ENCODE measurements at places on chromosomes 7 and 10.

GRCh38 chr7:57403601-57404342, 46.2 kb upstream of the ZNF716 start:
- DNase-seq, result no peak

GRCh38 chr7:156478486-156478885, 162.1 kb upstream of the RNF32 start:
- no peak for DNase-seq

DNA sequence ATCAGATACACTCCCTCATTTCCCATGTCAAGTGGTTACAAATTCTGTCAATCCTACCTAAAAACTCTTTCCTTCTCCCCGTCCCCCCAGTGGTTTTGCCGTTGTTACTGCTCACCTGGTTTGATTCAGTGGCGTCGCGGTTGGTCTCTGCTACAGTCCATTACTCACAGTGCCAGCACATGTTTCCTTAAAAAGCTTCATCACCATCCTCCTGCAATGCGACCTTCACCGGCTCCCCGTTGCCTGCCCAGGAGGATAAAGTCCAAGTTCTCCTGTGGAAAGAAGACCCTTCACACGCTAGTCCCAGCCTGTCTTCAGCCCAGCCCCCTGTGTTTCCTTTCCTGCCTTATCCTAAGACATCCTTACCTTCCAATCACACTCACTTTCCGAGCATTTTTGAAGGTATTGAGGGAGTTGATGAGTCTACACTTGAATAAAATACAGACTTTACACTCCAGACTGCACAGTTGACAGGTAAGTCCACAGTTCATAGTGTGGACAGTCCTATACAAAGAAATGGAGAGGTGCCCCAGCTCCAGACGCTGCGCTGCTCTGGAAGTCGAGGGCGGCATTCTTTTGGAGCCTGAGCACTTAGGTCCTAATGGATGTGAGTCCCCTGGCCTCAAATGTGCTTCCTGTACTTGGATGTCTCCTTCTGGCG, 3.4 kb upstream of the LARP4B start:
- DNase-seq, result no peak

- peak; percentile 41 for DNase-seq
These were observed 107.1 kb downstream of the ABLIM1 start for GRCh38 chr10:114550756-114551635.

DNA sequence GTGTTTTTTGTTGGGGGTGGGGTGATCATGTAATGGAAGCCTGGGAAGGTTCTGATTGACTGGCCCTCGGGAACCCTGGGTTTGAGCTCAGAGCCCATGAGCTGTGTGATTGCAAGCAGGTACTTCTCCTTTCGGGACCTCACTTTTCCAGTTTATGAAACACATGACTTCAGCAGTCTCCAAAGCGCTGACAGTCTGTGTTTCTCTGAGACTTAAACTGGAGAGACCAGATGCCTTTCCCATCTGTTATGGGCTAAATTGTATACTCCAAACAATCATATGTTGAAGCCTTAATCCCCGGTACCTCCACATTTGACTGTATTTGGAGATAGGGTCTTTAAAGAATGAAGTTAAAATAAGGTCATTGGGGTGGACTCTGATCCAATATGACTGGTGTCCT, 493.6 kb downstream of the GALNT17 start:
- DNase-seq, result no peak

- DNase-seq, result no peak
These were observed 185.0 kb upstream of the THSD7A start for GRCh38 chr7:12017046-12017445.

GRCh38 chr10:21212348-21212747, 313.1 kb downstream of the SKIDA1 start:
- DNase-seq, result no peak

- DNase-seq, result peak; percentile 36
These were observed 173.3 kb downstream of the ELFN1 start for GRCh38 chr7:1843271-1843861.

GRCh38 chr7:116570306-116570705, 45.5 kb downstream of the CAV1 start:
- no peak for DNase-seq

DNA sequence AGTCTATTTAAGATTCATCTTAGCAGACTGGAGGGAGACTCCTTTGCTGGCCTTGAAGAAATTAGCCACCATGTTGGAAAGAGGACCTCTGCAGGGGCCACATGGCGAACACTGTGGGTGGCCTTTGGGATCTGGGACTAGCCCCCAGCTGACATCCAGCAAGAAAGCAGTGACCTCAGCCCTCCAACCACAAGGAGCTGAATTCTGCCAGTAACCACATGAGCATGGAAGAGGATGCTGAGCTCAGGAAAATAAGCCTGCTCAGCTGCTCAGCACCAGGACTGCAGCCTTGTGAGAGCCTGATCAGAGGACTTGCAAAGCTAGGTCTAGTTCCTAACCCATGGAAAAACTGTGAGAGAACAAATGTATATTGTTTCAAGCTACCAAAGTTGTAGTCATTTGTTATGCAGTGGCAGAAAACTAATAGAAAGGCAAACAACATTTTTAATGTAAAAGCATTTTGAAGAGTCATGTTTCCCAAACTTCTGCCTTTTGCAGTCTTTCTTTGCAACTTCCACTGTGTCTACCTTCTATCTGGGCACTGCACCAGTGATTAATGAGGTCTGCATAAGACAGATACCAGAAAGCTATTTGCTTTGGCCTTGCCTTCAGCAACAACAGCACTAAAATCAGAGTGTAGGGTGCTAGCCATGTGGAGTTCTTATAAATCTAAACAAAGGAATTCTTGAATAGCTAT, 183.7 kb downstream of the FGFR2 start:
- DNase-seq, result no peak

DNA sequence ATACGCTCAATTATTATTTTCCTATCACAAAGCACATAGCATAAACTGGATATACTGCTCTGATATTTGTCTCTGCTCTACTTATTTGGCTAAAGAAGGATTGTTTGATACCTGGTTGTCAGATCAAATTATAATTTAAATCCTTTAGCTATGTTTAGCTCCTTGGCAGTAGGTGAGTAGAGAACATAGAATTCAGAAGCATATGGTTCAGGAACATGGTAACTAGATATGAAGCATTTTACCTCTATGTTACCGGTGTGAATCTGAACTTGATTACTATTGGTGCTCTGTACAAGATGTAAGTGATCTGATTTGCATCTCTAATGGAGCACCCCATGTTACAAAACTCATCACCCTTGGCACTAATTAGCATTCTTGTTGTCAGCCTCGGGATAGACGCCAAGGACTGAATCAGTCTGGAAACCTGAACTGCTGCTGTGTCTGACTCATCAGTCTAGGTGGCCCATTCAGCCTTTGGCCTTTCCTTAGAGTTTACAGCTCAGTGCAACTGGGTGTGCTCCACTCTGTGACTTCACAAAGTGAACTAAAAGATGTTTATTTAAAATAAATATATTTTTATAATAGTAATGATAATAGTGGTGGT, 12.3 kb upstream of the MYPN start:
- DNase-seq, result peak; percentile 93

GRCh38 chr10:68135362-68135761, 26.1 kb downstream of the MYPN start:
- peak; percentile 81 for DNase-seq

DNA sequence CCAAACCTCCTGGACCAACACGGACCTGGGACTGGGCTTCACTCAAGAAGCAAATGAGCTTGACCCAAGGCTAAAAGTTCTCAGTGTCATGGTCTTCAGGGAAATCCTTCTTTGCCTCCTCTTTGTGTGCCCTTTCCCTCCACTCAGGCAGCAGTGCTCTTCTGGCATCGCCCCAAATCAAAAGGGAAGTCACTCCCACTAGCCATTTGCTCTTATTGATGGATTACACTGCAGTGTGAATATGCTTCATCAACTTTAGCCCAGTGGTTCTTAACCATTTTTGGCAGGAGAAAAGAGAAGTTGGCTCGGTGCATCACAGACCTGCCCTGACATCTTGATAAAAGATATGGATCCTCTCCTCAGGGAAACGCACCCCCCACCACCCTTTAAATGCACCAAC, 19.2 kb upstream of the IKZF1 start:
- no peak for DNase-seq

GRCh38 chr7:158120716-158121115, 466.9 kb downstream of the PTPRN2 start:
- DNase-seq, result no peak

DNA sequence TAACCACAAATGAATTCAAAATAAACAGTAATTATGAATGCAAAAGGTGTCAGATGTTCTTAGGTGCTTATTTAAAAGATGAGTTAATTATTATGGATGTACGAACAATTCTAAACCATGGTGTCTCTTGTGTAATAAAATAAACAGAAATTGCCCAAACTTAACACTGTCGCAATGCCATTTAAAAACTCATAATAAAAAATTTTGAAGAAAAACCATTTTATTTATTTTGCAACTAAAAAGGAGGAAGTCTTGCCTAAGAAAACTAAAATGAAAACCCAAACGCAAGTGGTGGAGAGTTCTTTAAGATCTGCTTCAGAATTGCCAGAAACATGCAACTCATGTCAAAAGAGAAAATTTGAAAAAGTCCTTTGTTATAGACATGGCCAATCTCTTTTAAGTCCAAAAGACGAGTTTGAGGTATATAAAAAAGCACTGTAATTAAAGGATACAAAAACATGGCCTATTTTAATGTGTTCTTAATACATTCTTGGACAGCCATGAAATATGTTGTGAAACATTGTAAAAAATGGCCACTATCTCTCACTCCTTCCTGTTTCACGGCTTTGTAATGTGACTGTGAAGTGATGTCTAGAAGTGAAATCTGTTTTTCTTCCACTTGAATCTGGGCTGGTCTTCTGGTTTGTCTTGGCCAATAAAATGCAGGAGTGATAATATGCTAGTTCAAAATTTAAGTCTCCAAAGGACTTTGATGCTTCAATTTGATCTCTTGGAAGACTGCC, 322.9 kb downstream of the PRPF18 start:
- no peak for DNase-seq

- DNase-seq, result no peak
These were observed 89.8 kb downstream of the CREM start for GRCh38 chr10:35216303-35216905.

GRCh38 chr10:49558190-49558589, 19.3 kb upstream of the ERCC6 start:
- DNase-seq, result no peak

GRCh38 chr7:91165846-91166230, 98.4 kb upstream of the FZD1 start:
- DNase-seq, result peak; percentile 61

DNA sequence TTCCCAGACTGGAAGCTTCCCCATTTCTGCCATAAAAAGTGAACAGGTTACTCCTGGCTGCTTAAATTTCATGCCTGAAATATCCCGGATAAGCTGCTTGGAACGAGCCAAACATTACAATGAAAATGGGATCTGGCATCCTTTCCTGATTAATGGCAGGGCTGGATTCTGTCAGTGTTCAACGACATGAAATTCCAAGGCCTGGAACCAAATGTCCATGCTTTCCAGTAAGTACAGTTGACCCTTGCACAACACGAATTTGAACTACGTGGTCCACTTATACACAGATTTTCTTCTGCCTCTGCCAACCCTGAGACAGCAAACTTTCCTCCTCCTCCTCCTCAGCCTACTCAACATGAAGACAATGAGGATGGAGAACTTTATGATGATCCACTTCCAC, 65.4 kb downstream of the SGMS1 start:
- peak; percentile 81 for DNase-seq

GRCh38 chr10:99926925-99927720, 82.6 kb downstream of the DNMBP start:
- DNase-seq, result peak; percentile 36

- no peak for DNase-seq
These were observed 83.1 kb upstream of the SORCS3 start for GRCh38 chr10:104557966-104558365.

DNA sequence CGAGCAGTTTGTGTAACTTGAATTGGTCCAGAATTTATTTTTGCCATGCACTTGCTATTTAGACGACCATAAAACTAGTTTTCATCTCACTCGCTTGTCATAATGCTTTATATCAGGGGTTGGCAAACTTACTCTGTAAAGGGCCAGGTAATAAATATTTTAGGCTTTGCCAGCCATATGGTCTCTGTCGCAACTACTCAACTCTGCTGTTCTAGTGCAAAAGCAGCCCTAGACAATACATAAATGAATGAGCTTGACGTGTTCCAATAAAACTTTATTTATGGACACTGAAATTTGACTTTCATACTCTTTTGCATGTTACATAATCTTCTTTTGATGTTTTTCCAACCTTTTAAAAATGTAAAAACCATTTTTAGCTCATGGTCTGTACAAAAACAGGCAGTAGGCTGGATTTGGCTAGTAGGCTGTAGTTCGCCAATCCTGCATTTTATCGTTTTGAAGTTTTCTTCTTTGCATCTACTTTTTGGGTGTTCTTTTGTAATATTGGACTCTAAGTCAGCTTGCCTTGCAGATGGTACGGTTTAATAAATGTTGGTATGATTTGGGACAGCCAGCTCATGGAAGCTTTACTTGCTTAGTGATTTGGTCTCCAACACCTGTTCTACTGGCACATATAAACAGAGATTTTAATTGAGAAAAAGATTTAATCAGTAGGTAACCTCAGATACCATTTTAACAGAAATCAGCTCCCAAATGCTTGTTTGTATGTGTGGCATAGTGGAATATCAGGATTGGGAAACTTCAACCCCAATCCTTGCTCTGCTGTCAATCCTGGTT, 25.6 kb downstream of the SND1 start:
- no peak for DNase-seq

- no peak for DNase-seq
These were observed 225.7 kb upstream of the NPVF start for GRCh38 chr7:25454020-25454419.

DNA sequence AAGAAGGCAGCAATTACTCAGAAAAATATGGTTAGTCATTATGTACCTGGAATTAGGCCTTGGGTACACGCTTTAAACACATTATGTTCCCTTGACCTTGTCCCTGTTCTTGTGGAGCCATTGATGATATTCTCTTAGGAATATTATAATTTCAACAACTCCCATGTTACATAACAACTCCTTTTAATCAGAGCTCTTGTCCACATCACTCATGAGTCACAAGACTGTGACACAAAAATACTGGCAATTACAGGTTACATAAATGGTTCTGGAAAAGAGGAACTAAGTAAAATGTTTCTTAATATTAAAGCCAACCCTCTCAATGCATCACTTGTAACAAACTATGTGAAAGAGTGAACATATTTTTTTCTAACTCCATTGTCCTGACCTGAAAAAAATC, 143.8 kb upstream of the PCLO start:
- no peak for DNase-seq

DNA sequence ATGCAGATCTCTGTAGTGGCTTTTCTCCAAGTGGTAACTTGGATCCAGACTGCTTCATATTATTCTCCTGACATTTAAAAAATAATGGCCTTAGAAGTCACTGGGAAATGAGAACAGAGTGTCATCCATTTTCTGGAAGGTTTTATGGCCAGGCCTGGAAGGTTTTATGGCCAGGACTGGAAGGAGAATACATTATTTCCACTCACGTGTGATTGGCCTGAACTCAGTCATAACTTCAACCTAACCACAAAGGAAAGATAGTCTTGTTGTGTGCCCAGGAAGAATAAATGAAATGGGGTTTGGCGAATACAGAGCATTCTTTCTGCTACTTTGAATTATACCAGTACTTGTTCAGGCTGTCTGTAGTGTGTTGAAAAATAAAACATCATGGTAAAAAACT, 360.9 kb downstream of the GPAM start:
- peak; percentile 25 for DNase-seq

- DNase-seq, result no peak
These were observed 236.1 kb upstream of the BMPER start for GRCh38 chr7:33669251-33669670.

Measured in AG10803 (cell line).